ENCODE measurements at places on chromosomes 4 and X.

GRCh38 chr4:108272046-108272445 lies 103.3 kb upstream of the LEF1 start:
- no peak for DNase-seq

- DNase-seq, result no peak
Observed at GRCh38 chr4:140004549-140004895, 149.5 kb downstream of the MAML3 start.

DNA sequence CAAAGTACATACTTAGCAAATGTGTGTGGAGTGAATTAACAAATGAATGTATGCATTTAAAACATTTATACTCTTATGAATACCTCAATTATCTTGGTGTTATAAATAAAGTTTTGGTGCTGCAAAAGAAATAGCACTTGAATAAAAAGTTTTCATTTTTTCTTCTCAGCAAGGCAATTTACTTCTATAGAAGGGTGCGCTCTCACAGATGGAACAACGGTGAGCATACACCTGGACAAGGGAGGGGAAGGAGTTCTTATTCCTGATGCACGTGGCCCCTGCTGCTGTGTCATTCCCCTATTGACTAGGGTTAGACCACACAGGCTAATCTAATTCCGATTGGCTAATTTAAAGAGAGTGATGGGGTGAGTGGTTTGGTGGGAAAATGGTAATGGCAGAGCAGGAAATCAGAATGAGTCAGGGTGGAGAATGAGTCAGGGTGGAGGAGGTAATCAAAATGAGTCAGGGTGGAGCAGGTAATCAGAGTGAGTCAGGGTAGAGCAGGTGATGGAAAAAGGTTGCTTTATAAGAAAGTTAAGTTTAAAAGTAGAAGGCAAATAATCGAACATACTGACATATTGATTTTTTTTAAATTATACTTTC lies 28.2 kb upstream of the PGK1 start:
- DNase-seq, result no peak

GRCh38 chr4:156560701-156561100 lies 410.9 kb downstream of the PDGFC start:
- no peak for DNase-seq

- no peak for DNase-seq
Observed at GRCh38 chrX:136047969-136048368, 62.7 kb downstream of the SLC9A6 start.

DNA sequence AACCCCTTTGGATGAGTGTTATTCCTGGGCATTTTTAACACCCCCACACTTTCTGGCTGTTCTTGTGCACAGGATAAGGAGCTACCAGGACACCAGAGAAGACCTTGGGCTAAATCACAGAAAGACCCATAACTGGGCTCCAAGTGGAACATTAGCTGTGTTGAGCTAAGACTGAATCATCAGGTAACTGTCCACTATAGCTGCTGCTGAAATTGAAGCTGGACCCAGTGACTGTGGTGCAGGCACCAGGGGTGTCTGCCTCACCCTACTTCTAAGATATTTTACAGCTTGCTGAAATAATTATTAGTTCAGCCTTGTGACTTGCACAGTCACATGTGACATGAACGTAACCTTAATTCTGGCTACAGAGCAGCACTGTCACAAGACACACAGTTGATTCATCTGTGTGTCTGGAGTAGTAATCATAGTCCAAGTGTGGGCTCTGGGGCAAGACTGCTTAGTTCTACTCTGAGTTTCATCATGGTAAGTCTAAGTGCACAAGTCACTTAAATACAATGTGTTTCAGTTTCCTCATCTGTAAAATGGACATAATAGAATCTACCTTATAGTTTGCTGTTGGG lies 127.4 kb downstream of the SLC39A8 start:
- no peak for DNase-seq

GRCh38 chrX:71935476-71935875 lies 24.8 kb downstream of the NHSL2 start:
- no peak for DNase-seq

- DNase-seq, result no peak
Observed at GRCh38 chr4:139458999-139459398, 5.1 kb downstream of the RAB33B start.

DNA sequence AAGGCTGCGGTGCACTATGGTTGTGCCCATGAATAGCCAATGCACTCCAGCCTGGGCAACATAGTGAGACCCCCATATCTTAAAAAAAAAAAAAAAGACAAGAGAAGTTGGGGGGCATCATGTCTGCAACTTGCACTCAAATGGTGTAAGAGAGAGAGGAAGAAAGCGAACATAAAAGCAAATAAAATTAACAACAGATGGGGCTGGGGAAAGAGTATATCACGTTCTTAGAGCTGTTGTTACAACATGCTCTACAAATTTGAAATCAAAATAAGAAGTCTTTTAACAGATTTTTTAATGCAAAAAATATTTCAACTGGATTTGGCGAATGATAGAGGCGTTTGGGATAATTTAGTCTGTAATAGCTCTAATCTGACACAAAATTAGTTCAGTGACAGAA lies 144.9 kb downstream of the FNIP2 start:
- DNase-seq, result no peak

DNA sequence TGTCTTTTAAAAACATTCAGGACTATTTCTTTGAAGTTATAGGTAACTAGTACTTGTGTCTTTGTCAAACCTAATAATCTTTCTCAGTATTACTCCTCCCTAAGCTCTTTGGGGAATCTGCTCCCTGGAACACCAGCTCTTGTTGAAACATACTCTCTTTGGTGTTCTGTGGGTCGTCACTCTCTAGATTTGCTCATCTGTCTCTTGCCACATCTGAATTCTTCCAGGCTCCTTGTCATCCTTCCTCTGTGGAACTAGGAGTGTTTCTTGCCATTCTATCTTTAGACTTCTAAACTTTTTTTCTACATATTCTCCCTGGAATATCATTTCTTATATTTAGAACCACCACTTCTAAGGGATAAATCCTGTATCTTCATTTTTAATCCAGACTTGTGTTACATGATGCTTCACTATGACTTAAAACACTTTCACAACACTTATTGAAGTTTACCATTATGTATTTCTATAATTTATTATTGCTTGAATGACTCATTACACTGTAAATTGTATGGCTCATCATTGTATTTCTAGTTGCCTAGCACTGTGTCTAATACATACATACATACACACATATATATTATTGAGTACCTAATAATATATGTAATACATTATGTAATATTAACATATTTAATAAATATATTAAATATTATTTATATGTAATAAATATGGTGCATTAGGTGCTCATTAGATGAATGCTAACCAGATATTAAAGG lies 186.1 kb downstream of the TMA16 start:
- no peak for DNase-seq
